ENCODE measurements at places on chromosomes 7 and 10.
A peak's percentile ranks its signal among the peaks of the same experiment; 100 is the strongest.

DNA sequence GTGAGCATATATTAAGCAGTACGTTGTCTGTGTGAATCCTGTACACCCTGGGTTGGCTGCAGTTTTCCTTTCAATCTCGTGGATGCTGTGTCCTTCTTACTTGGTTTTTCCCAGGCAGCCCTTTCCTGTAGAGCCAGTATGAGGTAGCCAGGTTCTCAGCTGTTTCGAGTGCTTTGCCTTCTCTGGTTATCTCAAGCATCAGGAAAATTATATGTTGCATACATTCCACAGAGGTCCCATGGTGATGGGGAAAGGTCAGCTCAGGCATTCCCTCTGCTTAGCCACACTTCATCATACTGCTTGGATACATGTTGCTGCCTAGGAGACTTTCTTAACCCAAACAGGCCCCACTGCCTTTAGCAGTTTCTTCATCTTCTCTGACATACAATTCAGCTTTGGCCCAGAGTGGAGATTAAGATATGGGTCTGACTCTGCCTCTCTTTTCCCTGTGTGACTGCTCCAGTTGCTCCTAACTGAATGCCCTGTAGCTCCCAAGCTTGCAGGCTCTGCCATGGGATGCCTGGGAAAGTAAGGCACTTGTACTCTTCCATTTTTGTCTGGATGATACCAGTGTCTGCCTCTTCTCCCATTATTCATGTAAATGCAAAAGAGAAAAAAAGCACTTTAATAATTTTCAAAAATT, 11.3 kb downstream of the GNAI1 start:
- no peak for DNase-seq

GRCh38 chr7:7834761-7835160, 116.4 kb upstream of the RPA3 start:
- no peak for DNase-seq

- DNase-seq: no peak
Observed at GRCh38 chr10:117539361-117539773, 3.2 kb upstream of the EMX2 start.

DNA sequence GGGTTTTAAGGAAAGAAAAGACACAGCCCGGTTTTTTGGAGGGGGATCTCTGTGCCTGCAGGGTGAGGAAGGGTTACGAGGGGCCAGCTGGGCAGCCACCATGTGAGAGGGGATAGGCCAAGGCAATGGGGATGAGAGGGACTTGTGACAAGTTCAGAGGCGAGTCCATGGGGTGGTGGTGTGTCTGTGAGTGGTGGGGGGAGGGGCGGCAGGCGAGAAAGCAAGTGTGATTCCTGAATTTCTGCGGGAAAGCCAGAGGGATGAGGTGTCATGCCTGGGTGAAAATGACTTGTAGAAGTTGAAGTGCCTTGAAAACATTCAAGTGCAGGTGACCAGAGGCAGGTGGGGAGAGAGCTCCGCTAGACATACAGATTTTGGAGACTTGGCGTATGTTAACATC, 61.0 kb upstream of the RNF32 start:
- DNase-seq: no peak

DNA sequence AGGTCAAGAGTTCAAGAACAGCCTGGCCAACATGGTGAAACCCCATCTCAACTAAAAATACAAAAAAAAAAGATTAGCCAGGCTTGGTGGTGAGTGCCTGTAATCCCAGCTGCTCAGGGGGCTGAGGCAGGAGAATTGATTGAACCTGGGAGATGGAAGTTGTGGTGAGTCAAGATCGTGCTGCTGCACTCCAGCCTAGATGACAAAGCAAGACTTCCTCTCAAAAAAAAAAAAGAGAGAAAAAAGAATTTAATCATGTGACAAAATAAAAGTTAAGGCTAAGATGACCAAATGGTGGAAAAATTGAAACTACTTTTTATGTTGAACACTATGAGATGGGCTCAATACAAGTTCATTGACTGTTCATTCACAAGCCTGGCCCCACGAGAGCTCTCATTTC, 141.1 kb upstream of the WDR11 start:
- no peak for DNase-seq

GRCh38 chr7:151430391-151431205, 9.3 kb downstream of the CRYGN start:
- DNase-seq: no peak

- DNase-seq: no peak
Observed at GRCh38 chr10:132322586-132323048, 9.4 kb upstream of the LRRC27 start.

- DNase-seq: no peak
Observed at GRCh38 chr10:96647466-96647865, 60.7 kb upstream of the TM9SF3 start.

DNA sequence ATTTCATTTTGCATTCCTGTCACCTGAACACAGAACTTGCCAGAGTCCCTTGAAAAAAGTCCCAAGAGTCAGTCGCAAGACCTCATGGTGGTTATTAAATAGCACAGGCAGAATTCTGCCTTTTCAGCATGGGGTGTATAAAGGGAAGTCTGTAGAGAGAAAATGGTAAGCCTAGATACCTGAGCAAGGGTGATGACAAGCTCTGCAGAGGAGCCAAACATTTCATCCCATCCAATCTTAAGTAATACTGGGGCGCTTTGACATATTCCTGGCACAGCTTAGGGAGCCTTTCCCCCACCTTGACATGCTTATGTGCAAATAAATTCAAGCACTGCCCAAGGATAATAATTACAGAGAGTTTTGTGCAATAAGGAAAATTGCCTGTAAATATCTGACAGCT, 213.0 kb downstream of the INHBA start:
- DNase-seq: no peak

DNA sequence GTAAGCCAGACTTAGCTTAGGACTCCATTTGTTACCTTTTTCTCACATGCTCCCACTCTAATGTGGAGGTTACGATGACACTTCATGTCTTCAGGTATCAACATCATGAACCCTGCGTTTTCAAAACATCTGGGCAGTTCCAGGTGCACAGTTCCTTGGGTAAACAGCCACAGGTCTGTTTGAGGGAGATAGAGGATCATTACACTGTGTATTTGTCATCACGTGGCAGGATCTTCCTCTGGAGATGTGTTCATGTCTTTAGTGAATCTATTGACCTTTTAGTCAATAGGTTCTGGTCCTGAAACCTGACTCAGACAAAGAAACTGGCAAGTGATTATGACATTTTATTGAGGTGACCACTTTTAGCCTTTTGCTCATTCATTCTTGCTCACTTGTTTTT, 145.5 kb downstream of the ANKRD7 start:
- DNase-seq: no peak

- DNase-seq: no peak
Observed at GRCh38 chr10:408236-408635, 273.0 kb downstream of the ZMYND11 start.

- DNase-seq: no peak
Observed at GRCh38 chr7:514651-515598, 4.7 kb downstream of the PDGFA start.

DNA sequence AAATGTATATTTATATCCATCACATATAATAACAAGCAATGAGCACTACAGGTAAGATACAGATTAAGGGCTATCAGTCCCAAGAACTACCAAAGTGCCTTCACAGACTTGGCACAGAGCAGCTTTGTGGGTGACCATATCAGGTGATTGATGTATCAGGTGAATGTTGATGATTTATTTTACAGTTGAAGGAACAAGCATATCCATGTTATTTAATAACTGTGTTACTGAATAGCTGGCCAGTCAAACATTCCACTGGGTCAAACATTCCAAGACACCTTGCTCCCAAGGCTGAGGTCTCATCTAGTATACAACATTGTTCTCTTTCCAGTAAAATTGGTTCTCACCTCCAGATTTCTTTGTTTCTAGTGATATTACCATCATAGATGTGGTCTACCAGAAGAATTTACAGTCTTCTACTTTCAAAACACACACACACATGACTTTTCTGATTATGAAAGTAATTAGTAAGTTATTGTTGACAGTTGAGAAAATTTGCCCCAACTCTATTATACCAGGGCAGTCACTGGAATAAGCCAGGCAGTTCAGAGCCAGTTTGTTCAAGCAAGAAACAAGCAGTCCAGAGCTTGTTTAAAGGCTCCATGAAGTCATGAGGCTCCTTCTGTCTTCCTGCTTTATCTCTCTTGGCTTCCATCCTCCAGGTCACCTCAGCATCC, 68.2 kb downstream of the ELAPOR2 start:
- DNase-seq: no peak

DNA sequence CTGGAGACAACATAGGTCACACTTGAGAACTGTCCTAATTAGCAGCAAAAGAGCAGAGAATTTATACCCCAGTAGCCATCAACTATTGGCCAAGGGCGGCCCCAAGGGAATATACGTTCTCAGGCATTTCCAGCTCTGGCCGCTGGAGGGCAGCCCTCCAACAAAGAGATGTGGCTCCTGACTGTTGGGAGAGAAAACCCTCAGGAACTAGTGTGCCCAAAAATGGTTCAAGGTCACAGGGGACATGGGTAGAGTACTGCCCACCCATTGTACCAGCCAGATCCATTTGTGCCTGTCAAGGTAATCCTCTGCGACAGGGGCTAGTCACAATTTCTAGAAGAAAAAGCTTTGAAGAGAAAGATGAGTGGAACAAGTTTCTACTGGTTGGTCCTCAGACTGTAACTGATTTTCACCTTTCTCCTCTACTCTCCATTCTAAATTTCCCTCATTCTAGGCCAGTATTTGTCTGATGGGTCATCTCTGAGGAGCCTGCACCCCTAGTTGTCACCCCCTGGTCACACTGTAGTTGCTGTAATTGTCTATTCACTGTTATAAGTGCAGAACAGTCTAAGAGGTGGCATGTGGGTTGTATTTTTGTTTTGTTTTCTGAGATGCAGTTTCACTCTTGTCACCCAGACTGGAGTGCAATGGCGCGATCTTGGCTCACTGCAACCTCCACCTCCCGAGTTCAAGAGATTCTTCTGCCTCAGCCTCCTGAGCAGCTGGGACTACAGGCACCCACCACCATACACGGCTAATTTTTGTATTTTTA, 14.7 kb upstream of the C7orf33 start:
- peak; percentile 76 for DNase-seq

DNA sequence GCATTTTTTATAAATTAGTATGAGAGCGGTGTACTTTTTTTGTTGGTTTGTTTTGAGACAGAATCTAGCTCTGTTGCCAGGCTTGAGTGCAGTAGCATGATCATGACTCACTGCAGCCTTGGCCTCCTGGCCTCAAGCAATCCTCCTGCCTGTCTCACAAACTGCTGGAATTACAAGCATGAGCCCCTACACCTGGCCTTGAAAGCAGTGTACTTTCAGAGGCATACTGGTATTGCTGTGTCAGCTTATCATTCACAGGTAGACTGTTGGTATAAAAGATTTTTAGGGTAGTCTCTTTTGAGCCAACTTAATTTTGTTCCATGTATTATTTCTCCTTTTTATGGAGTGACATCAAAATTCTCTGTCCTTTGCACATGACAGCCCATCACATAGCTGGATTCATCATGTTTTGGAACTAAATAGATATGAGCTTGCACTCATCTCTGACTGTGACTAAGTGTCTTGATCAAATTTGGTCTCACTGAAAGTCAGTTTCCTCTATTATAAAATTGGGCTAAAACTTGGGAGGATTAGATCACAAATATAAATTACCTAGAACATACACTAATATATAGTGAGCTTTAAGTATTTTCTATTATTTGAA, 12.4 kb downstream of the GNAT3 start:
- DNase-seq: no peak

- no peak for DNase-seq
Observed at GRCh38 chr10:117443686-117444041, 68.4 kb upstream of the PDZD8 start.

- no peak for DNase-seq
Observed at GRCh38 chr10:8084799-8085198, 30.3 kb downstream of the GATA3 start.

- peak; percentile 26 for DNase-seq
Observed at GRCh38 chr10:92848441-92849233, at the start of gene EXOC6. TSS of gene EXOC6 (plus strand) at chr10:92848520. CDS start at chr10:92848534, 14 bp downstream.

DNA sequence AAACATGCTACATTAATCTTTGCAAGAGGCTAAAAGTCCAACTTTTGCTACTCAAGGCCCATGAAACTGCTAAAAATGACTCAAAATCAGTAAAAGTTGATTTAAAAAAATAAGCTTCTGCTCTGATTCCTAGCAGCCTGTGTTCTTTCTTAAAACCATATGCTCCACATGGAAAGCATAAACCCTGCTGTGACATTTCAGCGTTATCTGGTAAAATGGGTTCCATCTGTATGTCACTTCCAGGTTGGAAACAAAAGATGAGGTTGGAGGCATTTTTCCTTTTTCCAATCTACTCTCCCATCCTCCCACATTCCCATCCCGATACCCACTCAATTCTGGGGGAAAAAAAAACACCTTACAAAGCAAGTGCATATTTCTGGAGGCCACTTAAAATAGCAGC, 439.5 kb downstream of the NEBL start:
- DNase-seq: no peak

DNA sequence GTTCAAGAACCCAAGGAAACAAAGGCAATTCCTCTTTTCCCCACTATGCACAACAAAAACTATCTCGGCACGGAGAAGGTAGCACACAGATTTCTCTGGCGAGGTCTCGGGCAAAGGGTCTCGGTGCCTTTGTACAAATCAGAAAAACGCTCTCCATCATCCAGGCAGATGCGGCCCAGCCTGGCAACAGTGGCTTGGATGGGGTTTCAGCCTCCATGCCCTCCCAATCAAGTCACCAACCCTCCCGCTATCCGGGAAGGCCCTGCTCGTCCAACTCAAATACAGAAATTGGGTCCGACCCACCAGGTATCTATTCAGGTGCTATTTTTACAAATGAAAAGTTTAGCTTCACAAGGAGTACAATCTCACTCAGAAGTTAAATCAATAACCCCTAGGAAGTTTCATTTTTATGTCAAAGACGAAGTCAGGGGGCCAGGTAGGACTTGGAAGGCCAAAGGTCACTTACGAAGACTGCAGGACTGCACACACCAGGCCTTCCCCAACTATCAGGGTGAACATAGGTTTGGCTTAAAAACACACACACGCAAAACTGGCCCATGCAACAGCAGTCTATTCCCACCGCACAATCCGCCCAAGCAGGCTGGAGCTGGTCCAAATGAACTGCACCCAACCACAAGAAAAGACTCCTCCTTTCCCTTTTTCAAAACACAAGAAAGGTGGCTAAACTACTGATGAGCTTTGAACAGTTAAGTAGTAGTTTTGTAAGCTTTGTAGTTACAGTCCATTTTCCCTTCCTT, 43.0 kb downstream of the GNA12 start:
- DNase-seq: no peak

DNA sequence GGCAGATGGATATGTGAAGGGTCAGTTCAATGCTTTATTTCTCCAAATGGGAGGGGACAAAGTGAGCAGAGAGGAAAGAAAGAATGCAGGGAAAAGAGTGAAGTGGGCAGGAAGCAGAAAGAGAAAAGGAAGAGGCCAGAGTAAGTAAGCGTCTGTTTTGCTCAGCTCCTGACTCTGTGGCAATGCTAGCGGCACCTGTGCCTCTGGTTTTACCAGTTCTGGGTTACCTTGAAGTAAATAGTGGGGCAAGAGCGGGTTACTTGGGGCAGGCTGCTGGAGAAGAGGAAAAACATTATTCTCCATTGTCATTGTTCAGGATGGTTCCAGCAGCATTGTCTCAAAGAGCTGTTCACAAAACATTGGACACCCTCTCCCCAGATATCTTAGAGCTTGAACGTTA, 1.9 kb downstream of the TAS2R40 start:
- no peak for DNase-seq

GRCh38 chr7:149719912-149720335, 53.5 kb downstream of the ZNF467 start:
- peak; percentile 41 for DNase-seq

Measured in COLO829 (cell line).